NCI-H187 treated with DMSO at 0.1 percent for 48 hours (cell line): ENCODE measurements at places on chromosomes 3 and 15.

DNA sequence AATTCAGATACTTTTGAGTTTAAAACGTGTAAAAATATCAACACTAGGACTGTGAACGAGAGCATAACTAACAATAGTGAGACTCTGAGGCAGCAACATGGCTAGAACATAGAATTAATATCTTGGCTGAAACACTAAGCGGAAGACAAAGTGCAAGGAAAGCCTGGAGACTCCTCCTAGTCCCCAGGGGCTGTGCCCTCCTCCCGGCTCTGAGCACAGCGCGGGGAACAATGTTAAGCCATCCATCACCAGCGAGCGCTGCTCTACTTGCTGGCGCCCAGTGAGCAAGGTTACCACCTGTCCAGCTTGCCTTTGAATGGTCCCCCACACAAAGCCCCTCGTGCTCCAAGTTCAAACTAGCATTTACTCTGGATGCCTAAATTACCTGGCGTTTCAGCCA lies 436.9 kb downstream of the FOXP1 start:
- DNase-seq = no peak

DNA sequence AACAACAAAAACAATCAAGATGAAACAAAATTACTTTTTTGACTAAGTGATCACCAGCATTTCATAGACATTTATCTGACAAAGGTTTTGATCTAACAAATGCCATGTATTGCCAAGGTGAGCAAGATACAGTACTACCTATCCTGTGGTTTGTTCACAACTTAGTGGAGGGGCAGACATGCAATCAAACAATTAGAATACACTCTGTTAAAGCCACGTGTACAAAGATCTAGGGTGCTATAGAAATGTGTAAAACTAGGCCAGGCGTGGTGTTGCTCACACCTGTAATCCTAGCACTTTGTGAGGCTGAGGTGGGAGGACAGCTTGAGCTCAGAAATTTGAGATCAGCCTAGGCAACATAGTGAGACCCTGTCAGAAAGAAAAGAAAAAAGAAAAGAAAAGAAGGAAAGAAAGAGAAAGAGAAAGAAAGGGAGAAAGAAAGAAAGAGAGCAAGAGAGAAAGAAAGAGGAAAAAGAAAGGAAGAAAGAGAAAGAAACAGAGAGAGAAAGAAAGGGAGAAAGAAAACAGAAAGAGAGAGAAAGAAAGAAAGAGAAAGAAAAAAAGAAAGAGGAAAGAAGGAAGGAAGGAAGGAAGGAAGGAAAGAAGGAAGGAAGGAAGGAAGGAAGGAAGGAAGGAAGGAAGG lies 1.4 kb upstream of the TRIM69 start:
- no peak for DNase-seq

DNA sequence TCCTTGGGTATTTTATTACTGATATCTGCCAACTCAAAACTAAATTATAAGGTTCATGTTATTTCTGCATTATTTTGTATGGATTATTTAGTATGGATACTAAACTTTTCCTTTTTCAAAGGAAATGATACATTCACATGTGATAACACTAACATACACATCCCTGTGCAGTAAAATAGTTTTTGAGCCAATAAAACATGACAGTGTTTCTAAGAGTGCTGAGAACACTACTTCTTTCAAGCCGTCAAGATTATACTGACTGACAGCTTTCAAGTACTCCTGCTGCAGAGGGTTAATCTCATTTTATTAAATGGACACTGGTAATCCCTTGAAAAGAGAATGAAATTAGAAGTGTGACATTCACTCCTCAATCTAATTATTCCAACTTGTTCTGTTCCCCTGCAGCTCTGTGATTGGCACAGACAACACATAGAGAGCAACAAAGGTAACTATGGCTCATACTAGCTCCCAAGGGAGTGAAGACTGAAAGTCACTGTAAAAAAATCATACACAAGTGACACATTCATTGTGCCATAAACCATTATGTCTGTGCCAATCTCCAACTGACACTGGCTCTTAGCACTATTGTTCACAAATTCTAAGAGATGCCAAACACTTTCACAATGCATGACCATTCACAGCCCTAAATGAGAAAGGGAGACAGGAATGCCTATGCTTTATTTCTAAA lies 468.6 kb downstream of the SHQ1 start:
- peak; percentile 6 for DNase-seq

- no peak for DNase-seq
Observed at GRCh38 chr3:105533960-105534359, 167.3 kb downstream of the ALCAM start.

DNA sequence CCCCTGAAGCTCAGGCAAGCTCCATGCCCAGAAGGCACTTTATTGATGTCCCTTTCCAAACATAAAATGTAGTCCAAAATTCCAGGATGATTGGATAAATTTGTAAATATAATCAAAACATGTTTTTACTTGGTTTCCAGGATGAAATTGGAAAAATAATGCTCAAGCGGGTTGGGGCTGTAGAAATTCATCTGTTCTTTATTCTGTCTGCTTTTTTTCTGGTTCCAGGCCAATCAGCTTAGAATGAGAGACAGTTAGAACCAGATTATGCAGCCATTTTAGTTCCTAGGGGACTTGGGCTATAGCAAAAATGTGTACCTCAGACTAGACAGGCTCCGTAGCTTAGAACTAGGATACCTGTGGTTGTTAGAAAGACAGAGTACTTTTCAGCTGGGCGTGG lies 450.8 kb downstream of the MCTP2 start:
- DNase-seq = no peak

GRCh38 chr15:74893627-74894026 lies 3.8 kb downstream of the MPI start:
- DNase-seq = no peak

DNA sequence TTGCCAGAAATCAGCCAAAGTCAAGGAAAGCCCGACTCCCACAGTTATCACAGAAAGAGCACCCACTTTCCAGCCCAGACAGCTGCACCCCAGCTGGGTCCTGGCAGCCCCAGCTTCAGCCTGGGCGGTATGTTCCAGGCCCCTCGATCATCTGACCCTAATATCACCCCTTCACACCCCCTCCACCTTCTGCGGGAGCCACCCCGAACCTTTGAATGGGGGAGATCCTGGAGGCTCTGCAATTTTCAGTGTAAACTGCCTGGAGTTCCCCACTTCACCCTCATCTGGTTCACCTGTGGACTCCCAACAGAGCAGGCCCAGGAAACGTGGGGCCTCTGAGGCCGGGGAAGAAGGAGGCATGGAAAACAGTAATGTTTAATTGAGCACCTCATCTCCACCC lies 5.9 kb downstream of the PRSS50 start:
- DNase-seq = no peak

- DNase-seq = no peak
Observed at GRCh38 chr3:87311309-87311708, 34.9 kb upstream of the POU1F1 start.

- no peak for DNase-seq
Observed at GRCh38 chr3:95588473-95588872, 1225.9 kb upstream of the EPHA6 start.

DNA sequence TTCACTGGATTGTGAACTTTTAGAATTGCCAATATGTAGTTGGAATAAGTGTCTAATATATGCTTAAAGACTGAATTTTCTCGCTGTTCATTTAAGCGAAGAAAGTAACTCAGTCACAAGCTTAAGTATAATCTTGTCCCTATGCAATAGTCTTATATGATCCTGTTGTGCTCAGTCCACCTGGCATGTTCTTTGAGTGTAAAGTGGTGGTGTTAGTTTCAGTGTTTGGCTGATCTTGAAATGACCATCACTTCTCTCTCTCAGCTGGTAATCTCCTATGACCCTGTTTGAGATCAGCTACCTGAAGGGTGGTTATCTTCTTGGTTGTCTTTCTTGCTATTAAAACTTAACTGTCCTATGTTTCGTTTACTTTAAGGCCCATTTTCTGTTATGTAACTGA lies 197.5 kb downstream of the PTPRG start:
- DNase-seq = no peak

- no peak for DNase-seq
Observed at GRCh38 chr3:9615003-9615628, 34.2 kb upstream of the MTMR14 start.

DNA sequence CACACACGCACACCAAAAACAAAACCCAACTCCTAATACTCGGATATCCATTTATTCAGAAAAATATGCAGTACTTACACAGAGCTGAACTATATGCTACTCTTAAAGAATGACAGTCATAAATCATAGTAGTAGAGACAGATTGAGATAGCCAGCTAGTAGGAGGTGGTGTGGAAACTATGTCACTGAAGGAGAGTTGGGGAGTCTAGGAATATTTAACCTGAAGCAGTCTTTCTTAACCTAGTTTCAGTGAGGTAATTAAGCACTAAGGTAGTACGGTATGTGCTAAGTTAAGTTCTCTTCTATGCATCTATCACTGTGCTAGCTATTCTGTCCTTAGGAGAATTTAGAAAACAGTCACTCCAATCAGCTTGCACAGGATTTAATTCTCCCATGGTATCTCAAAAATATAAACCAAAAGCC lies 54.2 kb downstream of the ANKRD28 start:
- DNase-seq = no peak

DNA sequence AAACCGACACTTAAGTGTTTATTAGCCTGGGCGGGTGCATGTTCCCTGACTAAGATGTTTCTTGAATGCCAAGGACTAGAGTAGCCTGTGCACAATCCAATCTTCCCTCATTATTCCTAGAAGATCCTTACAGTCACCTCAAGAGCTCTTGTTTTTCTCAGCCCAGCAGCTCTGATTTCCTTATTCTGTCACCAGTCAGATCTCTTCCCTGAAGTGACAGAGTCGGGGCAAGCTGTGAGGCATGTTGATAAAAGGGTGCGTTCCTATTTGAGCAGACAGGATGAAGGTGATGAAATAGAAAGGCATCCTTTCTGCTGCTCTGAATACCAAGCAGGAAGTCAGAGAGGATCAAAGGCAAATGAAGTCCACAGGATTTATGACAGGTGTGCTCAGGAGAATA lies 125.6 kb upstream of the MCTP2 start:
- DNase-seq = no peak

- DNase-seq = no peak
Observed at GRCh38 chr15:40558952-40559742, 5.7 kb downstream of the CCDC32 start.

- no peak for DNase-seq
Observed at GRCh38 chr3:99843590-99844258, 26.1 kb downstream of the CMSS1 start.

- DNase-seq = no peak
Observed at GRCh38 chr3:66037986-66038369, 740 bp downstream of the MAGI1 start.

- no peak for DNase-seq
Observed at GRCh38 chr3:148757238-148758215, 59.8 kb downstream of the AGTR1 start.

DNA sequence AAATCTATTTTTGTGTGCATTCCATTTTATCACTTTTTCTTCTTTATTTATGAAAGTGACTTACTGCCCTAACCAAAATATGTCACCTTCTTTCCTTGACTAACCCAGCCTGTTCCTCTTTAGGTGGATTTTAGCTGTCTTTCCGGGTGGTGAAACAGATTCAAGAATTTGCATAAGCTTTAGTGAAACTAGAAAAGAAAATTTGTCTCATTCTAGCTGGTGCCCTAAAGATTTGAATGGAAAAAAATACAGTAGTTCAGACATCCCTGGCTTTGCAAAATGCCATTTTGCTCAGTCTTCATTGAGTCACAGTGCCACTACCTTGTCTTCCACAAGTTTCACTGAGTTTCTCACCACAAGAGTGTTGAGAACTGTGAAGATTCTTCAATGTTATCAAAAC lies 28.2 kb upstream of the CCDC50 start:
- no peak for DNase-seq

GRCh38 chr3:26624209-26624765 lies 1.7 kb downstream of the LRRC3B start:
- DNase-seq = no peak

DNA sequence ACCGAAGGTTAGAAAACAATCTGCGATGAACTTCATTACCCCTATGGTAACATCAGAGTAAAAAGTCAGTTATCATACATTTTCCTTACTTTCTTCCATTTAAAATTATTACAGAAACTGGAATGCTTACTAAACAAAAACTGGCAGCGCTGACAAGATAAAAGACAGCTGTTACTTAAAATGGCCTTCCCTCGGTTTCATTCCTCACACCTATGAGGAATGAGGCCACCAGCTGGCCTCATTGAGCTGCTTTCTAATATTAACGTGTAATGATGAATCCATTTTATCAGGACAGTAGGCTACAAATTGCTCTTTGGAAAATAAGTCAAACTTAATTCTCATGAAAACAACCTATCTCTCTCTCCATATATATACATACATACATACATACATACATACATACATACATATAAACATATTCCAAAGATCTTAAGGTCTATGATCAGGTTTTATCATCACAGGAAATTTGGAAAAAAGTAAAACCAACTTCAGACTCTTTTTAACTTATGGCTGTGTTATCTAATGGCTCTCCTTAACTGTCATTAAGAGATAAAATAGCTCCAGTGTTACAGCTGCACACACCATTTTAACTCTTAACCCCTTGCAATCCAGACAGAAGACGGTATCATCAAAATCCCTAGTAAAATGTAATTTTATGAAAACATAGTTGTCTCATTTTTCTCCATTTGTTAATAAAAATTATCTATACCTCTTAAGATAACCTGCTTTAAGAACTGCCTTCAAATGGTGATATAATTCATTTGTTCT lies 5.2 kb downstream of the CCNL1 start:
- DNase-seq = no peak

DNA sequence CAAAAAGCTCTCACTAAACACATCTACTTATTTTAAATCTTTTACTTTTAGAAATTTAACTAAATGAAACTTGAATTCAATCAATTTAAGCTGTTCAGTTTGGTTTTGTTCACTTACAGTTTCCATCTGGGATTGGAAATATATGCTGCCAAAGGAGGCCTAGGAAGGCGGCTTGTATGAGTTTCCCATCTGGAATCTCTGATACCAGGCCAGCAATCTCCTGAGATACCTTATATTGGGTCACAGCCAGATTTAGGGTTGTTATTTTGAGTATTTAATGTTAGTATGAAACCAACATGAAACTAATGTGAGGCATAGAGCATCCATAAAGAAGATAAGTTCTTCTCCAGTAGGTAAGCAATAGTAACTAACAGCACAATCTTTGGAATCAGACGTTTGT lies 94.6 kb downstream of the GMNC start:
- no peak for DNase-seq

DNA sequence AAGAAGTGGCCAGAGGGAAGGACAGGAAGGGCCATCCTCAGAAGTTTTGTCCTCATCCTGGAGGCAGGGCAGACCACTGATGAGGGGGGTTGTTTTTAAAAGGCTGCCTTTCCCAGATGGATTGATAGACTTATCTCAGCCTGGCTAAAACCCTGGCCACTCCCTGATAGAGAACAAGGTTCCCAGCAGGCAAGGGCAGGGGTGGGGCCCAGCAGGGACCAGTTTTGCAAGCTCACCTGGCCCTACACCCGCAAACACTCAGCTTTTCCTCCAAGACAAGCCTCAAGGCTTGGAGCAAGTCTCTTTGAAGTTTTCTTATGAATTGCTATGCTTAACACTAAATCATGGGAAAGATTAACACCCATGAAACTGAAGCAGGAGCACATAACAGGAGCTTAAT lies 9.1 kb downstream of the LIPC start:
- no peak for DNase-seq
